ENCODE measurements at places on chromosomes 6 and 20.
A peak's percentile ranks its signal among the peaks of the same experiment; 100 is the strongest.

- DNase-seq: no peak
Measured at GRCh38 chr6:116136373-116136772, 10.4 kb upstream of the COL10A1 start.

GRCh38 chr6:26205625-26206574, 118.7 kb downstream of the HFE start:
- DNase-seq: peak; percentile 77

GRCh38 chr6:41684311-41685180, 46.3 kb downstream of the MDFI start:
- no peak for DNase-seq

- no peak for DNase-seq
Measured at GRCh38 chr6:166515072-166515810, 71.2 kb downstream of the RAMACL start.

- DNase-seq: no peak
Measured at GRCh38 chr6:15327271-15327670, 81.4 kb downstream of the JARID2 start.

DNA sequence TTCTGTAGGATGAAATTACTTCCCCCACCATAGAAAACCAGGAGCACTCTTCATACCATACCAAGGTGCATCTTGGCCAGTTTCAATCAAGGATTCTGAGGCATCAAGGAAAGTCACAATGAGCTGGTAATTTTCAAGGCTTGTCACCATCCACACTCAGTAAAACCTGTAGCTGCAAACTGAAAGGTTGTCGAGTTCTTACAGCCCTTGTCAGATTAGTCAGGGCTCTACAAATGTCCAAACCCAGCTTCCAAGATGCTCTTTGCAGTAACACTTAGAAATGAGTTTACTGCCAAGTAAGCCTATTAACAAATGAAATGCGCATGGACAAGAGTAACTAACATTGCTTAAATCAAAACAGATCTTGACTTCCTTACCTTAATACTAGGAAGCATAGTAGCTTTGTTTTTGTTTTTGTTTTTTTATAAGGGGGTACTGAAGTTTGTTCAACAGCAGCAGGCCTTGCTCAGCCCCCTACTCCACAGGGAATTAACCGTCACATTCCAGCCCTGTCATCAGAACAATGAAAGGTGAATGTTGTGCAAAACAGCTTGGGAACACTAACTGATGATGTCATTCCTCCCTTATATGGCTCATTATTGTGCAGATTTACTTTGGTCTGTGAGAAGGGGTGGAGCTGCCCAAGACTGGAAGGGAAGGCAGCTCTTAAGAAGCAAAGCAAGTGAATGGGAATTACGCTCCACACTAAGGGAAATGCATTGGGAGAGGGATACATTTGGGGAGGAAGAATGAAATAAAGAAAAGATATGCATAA, 49.9 kb upstream of the TMEM30A start:
- DNase-seq: peak; percentile 25

DNA sequence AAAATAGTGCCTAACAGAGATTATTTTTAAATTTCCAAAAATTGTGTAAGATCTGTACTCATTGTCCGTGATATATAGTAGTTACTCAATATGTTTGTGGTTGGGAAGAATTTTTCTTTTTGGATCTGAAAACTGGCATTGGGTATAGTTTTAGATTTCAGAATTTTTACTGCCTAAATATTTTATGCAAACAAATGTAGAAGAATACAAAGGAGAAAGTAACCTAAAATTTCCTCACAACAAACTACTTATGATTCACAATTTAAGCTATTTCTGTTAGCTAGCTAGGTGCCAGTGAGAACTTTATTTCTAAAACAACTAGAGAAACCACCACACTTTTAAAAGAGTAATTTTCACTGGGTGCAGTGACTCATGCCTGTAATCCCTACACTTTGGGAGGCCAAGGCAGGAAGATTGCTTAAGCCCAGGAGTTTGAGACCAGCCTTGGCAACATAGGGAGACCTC, 38.8 kb downstream of the SESN1 start:
- DNase-seq: no peak

- no peak for DNase-seq
Measured at GRCh38 chr6:47890326-47890875, 108.6 kb downstream of the OPN5 start.

- DNase-seq: no peak
Measured at GRCh38 chr6:146767632-146768031, 168.9 kb downstream of the ADGB start.

DNA sequence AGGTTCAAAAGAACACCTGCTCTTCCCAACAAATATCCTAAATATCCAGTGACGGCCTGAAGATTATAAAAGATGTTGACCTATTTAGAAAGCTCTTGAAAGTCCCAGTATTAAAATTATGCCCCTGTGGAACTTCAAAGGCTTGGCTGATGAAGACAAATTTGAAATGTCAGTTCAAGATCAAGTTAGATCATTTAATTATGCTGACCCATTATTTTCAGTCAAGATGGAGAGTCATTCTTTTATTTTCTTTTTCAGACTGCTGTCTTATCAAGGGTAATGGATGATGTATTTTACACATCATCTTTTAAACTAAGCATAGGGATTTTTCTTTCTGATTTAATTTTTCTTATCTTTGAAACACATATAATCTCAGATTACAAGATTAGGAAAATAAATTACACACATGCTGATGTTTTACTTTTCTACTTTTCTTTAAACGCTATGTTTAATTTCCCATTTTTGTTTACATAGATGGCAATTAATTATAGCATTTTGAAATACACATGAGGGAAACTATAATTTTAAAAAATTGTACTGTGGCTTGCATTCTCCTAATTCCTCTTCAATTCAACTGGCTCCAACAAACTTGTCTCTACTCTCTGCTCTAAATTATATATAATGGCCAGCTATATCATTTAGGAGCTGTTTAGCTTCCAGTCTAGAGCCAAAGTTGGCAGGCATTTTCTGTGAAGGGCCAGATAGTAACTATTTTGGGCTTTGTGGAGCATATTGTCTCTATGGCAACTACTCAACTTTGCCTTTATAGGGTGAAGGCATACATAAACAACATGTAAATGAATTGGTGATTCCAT, 123.7 kb downstream of the RCAN2 start:
- DNase-seq: peak; percentile 52

GRCh38 chr20:58938541-58938940, 42.5 kb upstream of the NELFCD start:
- DNase-seq: no peak

Measured in NCI-H1417 (cell line).